ENCODE measurements at places on chromosomes 1 and 21.

GRCh38 chr1:63350320-63350719, 17.1 kb upstream of the ALG6 start:
- DNase-seq = no peak

- no peak for DNase-seq
Observed at GRCh38 chr1:116534014-116534739, 36.6 kb downstream of the CD58 start.

GRCh38 chr1:66563094-66563800, 29.3 kb downstream of the SGIP1 start:
- no peak for DNase-seq

GRCh38 chr1:22838965-22839364, 128.3 kb downstream of the EPHB2 start:
- DNase-seq = no peak

GRCh38 chr1:85313888-85314696, 37.7 kb upstream of the BCL10 start:
- DNase-seq = no peak

DNA sequence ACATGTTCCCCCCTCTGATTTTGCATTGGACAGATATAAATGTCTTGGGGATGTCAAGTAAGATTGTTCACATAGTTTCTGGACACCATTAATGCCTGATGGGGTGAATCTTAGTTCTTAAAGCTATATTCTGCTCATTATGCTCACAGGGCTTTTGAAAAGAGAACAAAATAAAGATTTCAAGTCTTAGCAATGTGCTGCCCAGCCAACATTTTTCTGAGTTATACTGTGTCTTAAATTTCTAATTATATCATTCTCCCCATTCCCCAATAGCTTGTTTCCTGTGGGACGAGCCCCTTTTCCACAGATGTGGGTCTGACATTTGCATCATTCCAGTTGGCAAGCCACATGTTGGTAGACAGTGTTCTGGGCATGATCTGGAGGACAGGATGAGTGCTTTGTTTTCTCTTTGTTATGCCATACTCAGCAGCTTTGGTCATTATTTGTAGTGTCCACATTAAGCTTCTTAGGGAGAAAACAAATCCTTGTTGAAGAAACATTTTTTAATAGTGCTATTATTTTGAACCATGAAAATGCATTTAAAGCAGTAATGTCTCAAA, 32.8 kb downstream of the MTARC1 start:
- DNase-seq = no peak

Measured in stimulated activated CD4-positive, alpha-beta T cell treated with anti-CD3 and anti-CD28 coated beads, TNF-alpha, amount 100 ng/mL, for 1 hour (primary cell).